Stimulated activated CD8-positive, alpha-beta memory T cell treated with anti-CD3 and anti-CD28 coated beads, Interleukin-4, amount 100 ng/mL, for 24 hours (primary cell): ENCODE measurements at places on chromosomes 7 and 10.

DNA sequence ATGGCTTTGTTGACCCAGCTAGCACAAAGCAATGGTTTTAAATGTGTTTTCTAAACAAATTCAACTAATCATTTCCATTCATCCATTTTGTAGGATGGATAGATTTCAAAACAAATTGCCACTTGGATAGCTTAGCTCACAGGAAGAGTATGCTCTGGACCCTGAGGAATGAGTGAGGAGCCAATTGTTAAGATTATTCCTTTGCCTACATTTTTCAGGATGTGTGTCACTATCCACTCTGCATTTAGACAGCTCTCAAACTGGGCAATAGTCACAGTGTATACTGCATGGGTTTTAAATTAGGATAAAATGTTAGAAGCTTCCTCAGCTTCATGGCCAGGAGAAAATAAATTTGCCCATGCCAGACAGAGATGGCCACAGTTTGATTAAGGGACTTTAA, 605.6 kb upstream of the TEX47 start:
- no peak for DNase-seq

GRCh38 chr10:13505052-13505680, 23.6 kb downstream of the BEND7 start:
- DNase-seq, result no peak

- DNase-seq, result no peak
Measured at GRCh38 chr7:117411539-117411938, 15.8 kb downstream of the ASZ1 start.

DNA sequence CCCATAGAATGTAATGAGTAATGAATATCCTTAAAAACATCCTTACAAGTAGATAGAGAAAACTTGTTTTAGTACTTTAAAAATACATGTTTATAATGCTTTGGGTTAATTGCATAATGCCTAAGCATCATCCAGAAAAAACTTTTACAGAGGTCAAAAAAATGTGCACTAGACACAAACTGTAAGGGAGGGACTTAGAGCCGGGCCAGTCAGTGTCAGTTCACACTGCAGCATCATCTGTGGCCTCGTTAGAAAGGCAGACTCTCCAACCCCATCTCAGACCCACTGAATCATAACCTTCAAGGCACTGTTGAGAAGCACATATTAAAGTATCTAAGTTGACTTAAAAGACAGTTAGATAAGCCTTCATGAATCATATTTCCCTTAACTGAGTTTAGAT, 230.1 kb upstream of the PRPS1L1 start:
- no peak for DNase-seq

GRCh38 chr10:68574051-68574450, 13.9 kb downstream of the TET1 start:
- DNase-seq, result no peak

DNA sequence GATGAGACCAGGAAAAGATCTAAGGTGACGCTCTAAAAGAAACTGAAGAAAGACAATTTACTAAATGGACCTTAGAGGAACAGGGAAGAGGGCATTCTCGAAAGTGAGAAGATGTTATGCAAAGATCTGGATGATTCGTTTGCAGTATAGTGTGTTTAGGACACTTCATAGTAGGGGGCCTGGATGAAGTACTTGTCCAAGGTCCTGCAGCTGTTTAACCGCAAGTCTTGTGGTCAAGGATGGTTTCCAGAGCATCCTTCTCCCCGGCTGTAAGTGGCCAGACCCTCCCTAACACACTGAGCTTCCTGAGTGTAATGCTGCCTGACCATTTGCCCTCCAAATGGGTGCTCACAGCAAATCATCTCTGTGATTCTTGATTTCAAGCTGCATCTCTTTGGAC, 101.6 kb downstream of the XPNPEP1 start:
- DNase-seq, result no peak

DNA sequence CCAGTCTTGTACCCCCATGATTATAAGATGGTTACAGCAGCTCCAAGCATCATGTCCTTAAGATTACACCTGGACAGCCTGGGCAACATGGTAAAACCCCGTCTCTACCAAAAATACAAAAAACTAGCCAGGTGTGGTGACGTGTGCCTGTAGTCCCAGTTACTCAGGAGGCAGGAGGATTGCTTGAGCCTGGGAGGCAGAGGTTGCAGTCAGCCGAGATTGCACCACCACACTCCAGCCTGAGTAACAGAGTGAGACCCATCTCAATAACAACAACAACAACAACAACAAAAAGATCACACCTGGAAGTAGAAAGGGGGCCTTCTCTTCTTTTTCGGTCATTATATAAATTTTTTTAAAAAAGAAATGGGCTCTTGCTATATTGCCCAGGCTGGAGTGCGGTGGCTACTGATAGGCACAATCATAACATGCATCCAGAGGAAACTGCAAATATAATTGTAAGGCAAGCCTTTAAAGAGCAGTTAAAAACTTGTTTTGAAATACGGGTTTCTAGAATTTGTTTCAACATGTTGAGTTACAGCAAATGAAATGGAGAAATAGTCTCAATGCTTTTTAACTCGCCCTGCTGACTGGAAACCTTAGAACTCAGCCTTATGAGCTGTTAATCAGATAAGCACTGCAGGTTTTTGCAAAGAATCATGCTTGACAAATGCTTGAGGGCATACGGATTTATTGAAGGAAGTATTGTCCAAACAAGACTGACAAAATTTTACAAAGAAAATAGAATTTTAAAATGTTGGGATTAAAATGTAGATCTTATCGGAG, 4.7 kb upstream of the ENTPD7 start:
- no peak for DNase-seq

- no peak for DNase-seq
Measured at GRCh38 chr7:42932811-42933591, 825 bp downstream of the MRPL32 start.

GRCh38 chr10:48768144-48768766, 83.6 kb downstream of the WDFY4 start:
- no peak for DNase-seq

GRCh38 chr10:46239993-46240683, 46.7 kb upstream of the ANTXRL start:
- DNase-seq, result no peak

DNA sequence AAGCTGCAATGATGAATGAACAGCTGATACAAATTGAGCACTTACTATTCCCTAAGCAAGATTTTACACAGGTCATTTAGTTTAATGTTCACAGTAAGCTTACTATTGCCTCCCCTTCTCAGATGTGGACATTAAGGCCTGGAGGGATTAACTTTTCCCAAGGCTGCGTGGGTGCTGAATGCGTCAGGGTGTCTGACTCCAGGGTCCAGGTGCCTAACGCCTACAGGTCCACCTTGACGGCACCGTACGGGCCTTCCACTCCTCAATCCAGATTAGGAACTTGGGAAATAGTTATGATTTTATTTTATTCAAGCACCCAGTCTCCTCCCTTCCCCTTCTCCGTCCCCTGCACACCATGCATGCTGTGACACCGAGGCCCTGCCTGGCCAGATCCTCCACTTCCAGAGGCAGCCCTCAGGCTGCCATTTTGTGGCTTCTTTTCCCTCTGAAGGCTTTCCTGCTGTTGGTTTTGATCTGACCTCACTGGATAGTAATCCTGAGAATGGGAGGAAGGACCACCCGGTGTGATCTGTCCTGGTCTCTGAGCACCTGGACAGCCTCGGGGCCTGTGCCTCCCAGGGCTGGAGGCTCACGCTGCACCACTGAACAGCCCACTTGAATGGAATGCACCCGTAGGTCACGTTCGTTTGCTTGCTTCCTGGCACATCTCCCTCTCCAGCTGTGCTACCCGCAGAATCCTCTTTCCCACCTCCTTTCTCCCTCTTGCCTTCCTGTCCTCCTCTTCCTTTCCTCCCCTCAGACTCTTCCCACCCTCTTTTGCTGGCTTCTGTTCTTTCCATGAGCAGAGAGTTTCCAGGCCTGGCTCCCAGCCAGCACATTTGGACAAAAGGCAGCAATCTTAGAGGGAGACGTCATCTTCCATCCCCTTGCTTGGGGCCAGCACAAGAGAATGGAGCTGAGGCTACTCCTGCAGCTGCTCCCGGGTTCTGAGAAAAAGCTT, 14.4 kb downstream of the DENND2A start:
- DNase-seq, result no peak

- no peak for DNase-seq
Measured at GRCh38 chr7:149604521-149604920, 106.9 kb upstream of the ZNF746 start.

DNA sequence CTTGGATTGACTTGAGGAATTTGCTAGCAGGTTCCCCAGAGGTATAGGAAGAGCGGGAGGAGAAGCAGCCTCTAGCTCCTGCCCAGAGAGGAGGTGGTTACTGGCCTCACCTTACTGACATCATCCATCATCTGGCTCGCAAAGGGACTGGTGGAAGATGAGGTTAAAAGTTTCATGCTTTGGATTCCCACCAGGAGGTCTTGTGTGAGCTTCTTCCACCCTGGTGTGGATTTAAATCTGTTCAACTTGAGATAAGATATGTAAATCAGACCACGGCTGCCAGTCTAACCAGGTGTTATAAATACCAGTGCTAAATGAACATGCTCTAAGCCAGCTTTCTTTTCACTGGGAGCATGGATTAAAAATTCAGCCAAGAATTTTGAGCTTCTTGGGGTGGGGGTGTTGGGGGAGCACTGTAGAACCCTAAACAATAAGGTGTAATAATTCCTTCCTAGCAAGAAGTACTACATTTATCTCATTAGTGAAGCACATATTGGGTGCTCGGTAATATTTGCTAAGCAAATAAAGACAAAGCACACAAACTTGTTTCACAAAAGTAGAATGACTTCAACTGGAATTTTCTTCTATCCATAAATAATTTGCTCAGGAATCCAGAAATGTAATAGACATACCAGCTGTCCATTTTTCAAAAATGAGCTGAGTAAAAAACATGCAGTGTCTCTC, 7.8 kb downstream of the PROSER2 start:
- no peak for DNase-seq

DNA sequence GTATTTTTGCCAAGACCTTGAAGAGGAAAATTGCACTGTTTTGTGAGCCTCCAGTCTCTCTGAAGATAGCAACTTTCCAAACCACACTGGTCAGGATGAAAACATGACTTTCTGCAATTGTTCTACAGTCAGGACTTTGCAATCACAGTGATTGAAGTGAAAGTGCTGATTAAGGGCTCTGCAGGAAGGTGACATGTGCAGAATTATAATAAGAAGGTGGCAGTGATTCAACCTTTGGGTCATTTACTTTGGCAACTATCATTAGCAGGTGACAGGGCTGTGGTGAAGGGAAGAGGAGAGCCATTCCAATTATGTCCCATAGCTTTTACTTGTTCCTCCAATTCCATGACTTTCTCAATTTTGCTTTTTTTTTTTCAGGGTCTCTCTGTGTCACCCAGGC, 350.0 kb upstream of the FZD8 start:
- no peak for DNase-seq

DNA sequence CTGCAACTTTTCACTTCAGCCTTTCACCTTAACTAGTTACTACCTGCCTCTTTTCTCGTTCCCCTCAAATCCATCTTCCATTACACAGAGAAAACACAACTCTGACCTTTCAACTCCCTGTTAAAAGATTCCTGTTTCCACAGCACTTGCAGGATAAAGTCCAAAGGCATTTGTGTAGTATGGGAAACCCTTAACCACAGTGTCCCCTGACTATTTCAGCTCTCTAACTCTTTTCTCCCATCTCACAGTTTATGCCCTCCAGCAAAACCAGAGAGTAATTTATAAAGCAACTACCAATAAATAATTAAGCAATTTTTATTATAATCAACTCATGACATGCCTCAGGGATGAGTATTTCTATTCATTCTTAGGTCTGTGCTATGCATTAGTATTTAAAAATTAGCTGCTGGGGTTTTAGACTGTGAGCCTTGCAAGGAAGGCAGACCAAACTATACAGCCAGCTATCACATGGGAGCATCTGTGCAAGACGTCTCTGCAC, 51.0 kb downstream of the COL1A2 start:
- DNase-seq, result no peak

DNA sequence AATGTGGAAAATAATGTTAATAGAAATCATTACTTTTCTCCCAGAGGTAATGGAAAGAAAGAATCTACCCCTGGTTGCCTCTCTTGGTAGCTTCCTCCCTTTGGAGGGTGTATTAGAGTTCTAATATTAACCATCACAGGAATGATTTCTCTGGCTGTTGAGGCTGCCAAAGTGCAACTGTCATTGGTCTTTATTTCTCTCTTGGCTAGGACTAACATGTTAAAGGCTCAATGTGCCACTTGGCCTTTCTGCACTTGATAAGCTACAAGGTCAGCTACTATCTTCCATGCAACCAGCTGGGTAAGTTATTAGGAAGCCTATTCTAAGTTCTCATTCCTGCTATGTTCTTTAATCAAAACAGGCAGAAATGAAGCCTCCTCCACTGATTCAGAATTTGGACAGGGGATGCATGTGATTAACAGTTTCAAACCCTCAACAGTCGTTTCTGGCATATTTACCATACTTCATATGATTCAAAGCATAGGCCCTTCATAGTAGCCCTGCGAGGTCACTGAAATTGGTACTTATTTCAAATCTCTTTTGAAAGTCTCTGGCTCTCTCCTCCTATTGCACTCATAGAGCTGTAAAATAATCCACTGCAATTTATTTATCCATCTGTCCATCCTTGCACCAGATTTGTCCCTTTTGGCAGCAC, 645.0 kb downstream of the SORCS1 start:
- no peak for DNase-seq
